ENCODE measurements at places on chromosomes 6 and 20.

DNA sequence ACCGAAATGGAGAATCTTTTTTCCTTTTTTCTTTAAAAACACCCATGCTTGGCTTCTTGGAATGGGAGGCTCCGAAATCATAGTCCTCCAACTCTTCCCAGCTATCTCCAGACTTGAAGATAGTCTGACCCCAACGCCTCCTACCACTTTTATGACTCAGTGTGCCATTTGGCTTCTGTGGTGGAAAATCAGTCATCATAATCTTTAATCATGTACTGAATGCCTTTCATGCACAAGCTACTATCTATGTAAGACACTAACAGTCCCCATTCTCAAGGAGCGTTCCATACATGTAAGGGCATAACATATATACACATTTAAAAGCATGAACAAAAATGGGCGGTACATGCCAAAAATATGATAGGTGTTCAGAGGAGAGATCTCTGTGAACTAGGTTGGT, 44.1 kb downstream of the TMEM14B start:
- no peak for DNase-seq

DNA sequence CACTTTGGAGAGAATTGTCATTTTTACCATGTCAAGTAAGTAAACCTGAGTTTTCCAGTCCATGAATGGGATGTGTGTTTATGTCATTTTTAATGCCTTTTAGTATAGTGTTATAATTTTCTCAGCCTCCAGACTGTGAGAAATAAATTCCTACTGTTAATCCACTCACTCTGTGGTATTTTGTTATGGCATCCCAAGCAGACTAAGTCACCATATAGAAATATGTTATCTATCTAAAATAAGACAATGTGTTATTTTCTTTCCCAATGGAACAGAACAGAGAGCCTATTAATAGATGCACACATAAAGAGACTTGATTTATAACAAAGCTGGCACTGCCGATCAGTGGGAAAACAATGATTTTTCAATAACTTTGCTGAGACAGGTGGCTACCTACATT, 70.2 kb upstream of the SLC4A11 start:
- no peak for DNase-seq

- no peak for DNase-seq
These were observed 1.6 kb upstream of the LY86 start for GRCh38 chr6:6586671-6587526.

DNA sequence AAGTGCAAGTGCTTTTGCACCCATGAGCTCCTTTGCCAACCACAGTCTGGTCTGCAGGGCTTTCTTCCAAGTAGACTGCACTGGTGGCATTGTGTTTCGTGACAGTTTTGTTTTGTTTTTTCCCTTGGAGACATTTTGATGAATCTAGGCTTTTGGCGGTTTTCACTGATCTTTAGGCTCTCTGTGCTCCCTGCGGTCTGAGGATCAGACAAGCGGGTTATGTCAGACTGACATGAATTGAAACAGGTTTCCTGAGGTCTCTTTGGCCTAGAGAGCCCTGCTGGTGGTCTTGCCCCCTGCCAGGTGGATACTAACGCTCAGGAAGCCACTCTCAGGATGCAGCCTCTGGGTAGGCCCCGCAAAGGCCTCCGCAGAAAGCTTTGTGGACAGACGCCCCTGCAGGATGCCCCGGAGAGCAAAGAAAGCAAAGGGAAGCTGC, 555.4 kb upstream of the AGPAT4 start:
- no peak for DNase-seq

- no peak for DNase-seq
These were observed at the start of gene GNAS for GRCh38 chr20:58852543-58853271. GNAS (plus strand) TSS chr20:58852716.

- DNase-seq: peak; percentile 79
These were observed 8.4 kb upstream of the NUP153 start for GRCh38 chr6:17714879-17715851.

DNA sequence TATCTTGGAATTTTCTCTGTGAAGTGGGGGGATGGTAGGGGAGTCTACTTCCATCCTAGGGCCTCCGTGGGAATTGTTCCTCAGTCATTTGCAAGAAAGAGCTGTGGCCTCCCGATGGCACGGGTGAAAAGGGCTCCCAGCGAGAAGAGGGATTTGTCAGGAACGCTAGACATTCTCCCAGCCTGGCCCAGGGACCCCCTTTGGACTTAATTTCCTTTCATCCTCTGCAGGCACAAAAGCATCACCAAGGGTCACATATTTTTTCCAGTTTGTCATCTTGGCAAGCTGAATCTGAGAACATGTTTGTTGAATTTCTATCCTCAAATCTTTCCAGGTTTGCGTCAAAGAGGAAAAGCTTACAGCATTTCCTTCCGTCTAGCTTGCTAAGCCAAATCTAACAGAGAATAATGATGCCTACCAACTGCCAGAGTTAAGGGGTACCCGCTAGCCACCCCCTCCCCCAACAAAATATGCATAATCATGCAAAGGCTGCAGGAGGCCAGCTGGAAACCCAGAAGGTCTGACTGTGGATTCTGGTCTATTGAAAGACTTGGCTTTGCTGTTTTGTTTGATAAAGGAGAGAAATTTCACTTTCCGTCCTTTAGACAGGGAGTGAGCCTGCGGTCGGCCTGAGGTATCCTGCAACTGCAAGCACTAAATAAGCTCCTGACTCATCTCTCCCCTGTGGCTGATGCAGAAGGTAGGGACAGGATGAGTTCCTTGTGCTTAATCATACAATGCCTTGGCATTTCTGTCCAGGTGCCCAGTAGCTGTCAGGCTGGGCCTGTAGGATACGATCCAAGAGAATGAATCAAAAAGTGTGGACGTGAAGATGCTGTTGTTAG, 23.1 kb downstream of the PSMG4 start:
- DNase-seq: peak; percentile 97

- DNase-seq: peak; percentile 56
These were observed 50.1 kb upstream of the ASF1A start for GRCh38 chr6:118843685-118844390.
